ENCODE measurements at places on chromosomes 11 and 22. TPM values are rescaled to one million over a fixed set of nuclear protein-coding genes. Genes with fewer than 3 reads are reported as not detected.

CST6 gene
- not detected for total RNA-seq

CECR2 gene
- 8.9 TPM for total RNA-seq

GDPD4 gene
- not detected for total RNA-seq

CHRM4 gene
- total RNA-seq, result not detected

NRIP3 gene
- 1.0 TPM for total RNA-seq

CNGA4 gene
- not detected for total RNA-seq

OR5A1 gene
- total RNA-seq, result not detected

PHLDA2 gene
- not detected for total RNA-seq

TNNT3 gene
- 4,042 TPM for total RNA-seq

OR8B4 gene
- not detected for total RNA-seq

OR4C5 gene
- total RNA-seq, result not detected

All from skeletal muscle tissue (tissue), 5 donors.